Nephron progenitor cell (in vitro differentiated cells): ENCODE measurements at places on chromosomes 11 and 22.

DNA sequence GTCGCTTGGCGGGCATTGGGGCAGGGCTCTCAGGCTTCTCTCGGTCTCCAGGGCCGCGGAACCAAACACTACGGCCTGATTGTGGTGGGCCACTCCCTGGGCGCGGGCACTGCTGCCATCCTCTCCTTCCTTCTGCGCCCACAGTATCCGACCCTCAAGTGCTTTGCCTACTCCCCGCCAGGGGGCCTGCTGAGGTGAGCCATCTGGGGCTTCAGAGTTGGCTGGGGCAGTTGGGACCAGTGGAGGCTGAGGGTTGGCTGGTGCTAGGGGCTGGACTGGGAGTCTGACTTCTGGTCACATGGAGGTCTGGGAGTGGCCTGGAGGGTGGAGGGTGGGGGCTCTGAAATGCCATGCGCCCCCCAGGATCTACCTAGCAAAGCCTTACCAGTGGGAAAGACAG is 15.3 kb upstream of the MYRF start:
- H3K4me1 ChIP-seq = peaks cover 7% of the 10 kb centered on the region
- peaks cover 5% of the 10 kb centered on the region for H3K36me3 ChIP-seq
- no peak overlapping the region for H3K4me3 ChIP-seq
- peaks cover 2% of the 10 kb centered on the region for H3K27me3 ChIP-seq
- no peak overlapping the region for H3K27ac ChIP-seq

DNA sequence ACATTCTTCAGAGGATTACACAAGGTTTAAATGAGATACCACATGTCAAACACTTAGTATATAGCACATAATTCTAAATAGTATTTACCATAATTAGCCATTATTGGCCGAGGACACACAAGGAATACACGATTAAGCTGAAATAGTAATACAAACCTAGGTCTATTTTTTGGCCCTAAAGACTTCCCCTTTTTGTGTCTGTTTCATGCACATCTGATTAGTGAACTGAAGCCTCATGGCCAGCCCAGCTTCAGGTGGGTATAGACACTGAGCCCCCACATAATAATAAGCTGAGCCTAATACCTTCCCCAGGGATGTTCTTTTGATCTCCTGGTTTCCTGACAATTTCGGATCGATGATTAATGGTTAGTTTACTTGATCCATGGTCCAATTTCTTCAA is 2.1 kb downstream of the GLYATL1B start:
- no peaks in the 10 kb centered on the region for H3K4me1 ChIP-seq
- DNase-seq = no peak
- H3K27me3 ChIP-seq = no peaks in the 10 kb centered on the region
- H3K4me3 ChIP-seq = no peak overlapping the region
- no peak overlapping the region for H3K27ac ChIP-seq

- no peak overlapping the region for H3K27ac ChIP-seq
- H3K4me3 ChIP-seq = no peak overlapping the region
- H3K27me3 ChIP-seq = peaks cover 3% of the 10 kb centered on the region
- no peak for DNase-seq
- no peaks in the 10 kb centered on the region for H3K36me3 ChIP-seq
Observed at GRCh38 chr11:103875855-103876510, 160.5 kb upstream of the DDI1 start.

GRCh38 chr11:27545946-27546345 is 39.4 kb upstream of the LIN7C start:
- H3K4me1 ChIP-seq = peaks cover 9% of the 10 kb centered on the region
- no peak for DNase-seq
- peak overlapping the region; percentile 88 for H3K27ac ChIP-seq
- H3K27me3 ChIP-seq = no peaks in the 10 kb centered on the region
- no peaks in the 10 kb centered on the region for H3K36me3 ChIP-seq
- no peak overlapping the region for H3K4me3 ChIP-seq

GRCh38 chr11:61930933-61931332 is 13.6 kb upstream of the RAB3IL1 start:
- H3K36me3 ChIP-seq = no peaks in the 10 kb centered on the region
- no peak for DNase-seq
- peak overlapping the region; percentile 26 for H3K27ac ChIP-seq
- peak overlapping the region; percentile 1 for H3K4me3 ChIP-seq
- peaks cover 12% of the 10 kb centered on the region for H3K27me3 ChIP-seq
